Tongue (tissue), 3 donors: ENCODE measurements at places on chromosomes 1 and 21.
A peak's percentile ranks its signal among the peaks of the same experiment; 100 is the strongest.

DNA sequence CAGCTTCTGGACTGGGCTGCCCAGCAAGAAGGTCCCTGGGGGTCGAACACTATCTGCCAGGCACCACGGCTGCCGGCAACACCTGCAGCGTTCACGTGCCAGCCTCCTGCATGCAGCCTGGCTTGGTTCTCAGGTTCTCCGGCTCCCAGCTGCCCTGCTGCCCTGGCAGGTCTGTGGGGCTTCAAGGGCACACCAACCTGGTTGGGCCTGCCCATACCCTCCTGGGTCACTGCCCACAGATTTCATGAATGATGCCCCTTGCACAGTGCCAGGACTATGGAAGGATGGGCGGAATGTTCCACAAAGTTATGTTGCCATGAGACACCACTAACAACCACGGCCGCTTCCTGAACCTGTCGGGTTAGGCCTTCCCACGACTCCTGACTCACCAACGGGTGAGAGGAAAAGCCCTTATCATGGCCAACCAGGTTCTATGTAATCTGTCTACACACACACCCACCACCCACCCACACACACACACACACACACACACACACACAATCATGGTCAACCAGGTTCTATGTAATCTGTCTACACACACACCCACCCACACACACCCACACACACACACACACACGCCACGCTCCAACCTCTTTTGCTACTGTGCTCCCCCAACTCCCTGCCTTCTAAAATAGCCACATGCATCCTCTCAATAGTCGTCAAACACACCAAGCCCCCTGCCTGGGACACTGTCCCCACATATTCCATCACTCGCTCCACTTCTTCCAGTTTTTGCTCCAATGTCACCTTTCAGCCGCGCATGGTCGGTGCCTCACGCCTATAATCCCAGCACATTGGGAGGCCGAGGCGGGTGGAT, 32.2 kb downstream of the HSPG2 start:
- DNase-seq = peak; percentile 54

GRCh38 chr1:32372149-32372756, 9.9 kb downstream of the TSSK3 start:
- DNase-seq = no peak

DNA sequence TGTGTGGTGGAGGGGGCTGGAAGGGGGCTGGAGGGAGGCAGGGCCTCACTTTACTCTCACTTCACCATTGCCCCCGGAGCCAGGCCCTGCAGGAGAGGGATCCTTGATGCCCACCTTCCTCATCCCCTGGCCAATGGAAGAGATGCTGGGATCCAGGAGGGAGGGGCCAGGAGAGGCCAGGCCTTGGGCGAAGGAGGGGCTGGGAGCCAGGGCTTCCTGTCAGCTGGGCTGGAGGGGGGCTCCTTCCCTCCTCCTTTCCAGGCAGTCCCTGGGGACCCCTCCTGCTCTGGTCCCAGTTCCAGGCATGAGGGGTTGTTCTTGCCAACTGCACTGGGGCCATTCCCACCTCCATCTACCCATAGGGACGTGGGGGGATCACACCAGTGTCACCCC, 5.7 kb downstream of the AHDC1 start:
- peak; percentile 74 for DNase-seq

DNA sequence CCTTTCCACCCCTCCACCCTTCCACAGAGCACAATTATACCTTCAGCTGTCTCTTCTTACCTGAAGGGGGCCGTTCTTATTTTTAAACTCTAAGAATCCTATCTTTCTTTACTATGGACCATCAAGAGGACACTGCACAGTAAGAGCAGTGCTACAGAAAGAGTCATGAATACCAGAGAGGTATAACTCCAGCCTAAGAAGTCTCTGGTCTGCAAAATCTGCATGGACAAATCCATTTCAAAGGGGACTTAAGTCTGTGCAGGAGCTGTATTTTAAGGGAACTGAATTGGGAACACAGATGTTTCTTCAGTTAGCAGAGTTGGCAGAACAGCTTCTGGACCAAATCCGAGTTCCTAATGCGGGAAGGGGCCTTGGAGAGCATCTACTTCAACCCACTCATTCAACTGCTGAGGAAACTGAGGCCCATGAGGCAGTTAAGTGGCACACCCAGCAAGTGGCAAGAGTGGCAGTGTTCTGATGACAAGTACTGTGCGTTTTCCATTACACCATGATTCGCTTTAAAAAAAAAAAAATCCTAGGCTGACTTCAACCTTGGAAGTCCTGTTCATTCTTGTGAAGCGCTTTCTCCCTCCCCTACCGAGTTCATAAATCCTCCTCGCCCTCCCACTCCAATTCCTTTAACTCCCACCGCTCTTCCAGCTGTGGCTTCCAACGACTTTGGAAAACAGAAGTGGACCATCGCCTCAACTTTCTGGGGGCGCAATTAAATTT, 1.8 kb downstream of the PLPP3 start:
- DNase-seq = peak; percentile 76

- peak; percentile 46 for DNase-seq
Observed at GRCh38 chr21:33642896-33643657, 776 bp downstream of the ITSN1 start.

- no peak for DNase-seq
Observed at GRCh38 chr1:152325111-152325510, at the start of gene FLG. Gene FLG, minus strand, starts transcription at chr1:152325239. Its CDS starts 9,783 bp downstream, at chr1:152315456.

DNA sequence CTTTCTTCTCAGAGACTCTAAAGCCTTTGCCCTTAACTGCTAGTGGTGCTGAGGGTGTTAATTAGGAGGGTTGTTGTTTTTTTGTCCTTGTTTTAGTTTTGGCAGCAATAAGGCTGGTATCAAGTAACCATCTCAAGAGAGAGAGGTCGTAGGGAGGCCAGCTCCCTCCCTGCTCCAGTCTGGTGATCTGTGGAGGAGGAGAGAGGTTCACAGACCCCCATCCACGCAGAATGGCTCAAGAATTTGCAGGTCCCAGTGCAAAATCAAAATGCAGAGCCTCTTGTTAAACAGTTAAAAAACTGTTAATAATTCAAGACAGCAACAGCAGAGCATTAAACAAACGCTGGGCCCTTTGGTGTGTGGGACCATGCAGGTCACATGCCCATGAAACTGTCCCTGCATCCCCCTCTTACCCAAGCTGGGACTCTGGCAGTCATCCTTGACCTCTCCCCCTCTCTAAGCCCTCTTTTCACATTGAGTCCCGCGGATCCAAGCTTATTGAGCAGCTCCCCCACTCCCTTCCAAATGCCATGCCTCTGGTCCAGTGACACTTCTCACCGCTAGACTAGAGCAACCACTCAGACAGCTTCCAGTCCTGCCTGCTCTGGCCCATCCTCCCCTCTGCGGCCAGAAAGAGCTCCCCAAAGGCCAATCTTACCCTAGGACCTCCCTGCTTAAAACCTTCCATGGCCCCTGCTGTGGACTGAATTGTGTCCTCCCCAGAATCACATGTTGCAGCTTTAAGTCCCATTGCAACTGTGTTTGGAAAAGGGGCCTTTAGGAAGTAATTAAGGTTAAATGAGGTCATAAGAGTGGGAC, 47.7 kb upstream of the RPL11 start:
- DNase-seq = peak; percentile 47
